GM23248 (cell line): ENCODE measurements at places on chromosomes 6 and 20. TPM values are rescaled to one million over a fixed set of nuclear protein-coding genes. Genes with fewer than 3 reads are reported as not detected.

The KHDC1 gene
- total RNA-seq: 0.13 and 1.1 TPM in 2 replicates

The HCRTR2 gene
- total RNA-seq: not detected in 2 replicates

The RPP21 gene
- total RNA-seq: 40.2 and 45.8 TPM in 2 replicates

The SIRPB2 gene
- total RNA-seq: not detected in 2 replicates

- no peak for DNase-seq
- no peaks in the 10 kb centered on the region for H3K27me3 ChIP-seq
- no peak overlapping the region for H3K4me3 ChIP-seq
- H3K36me3 ChIP-seq: no peaks in the 10 kb centered on the region
- no peak overlapping the region for H3K27ac ChIP-seq
Observed at GRCh38 chr20:50328996-50329898, 138.6 kb downstream of the CEBPB start.

DNA sequence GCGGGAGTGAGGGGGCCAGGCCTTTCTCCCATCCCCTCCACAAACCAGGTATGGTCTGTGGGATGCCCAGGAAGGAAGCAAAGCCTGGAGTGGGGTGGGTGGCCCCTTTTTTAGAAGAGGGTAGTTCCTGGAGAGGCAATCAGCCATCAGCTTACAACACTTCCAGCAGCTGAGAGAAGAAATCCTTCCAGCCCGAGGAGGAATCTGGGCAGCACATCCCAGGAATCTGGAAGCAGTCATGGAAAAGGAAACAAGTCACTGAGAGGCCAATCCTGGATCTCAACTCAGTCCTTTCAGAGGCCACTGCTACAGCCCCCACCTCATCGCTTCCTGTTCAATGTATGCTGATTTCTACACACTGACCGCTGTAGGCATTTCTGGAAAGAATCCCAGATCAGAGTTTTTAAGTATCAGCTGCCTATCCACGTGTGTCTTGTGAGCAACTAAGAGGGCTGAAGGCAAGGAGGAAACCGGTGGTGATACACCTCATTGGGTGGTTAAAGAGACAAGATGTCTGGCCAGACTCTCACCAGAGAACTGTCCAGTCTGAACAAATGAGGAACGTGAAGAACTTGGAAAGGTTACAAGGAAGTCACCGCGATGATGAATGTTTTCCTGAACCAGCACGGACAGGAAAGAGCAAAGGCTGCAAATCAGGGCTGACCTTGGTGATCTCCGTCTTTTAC, 92.9 kb upstream of the SHLD1 start:
- peak overlapping the region; percentile 87 for H3K27ac ChIP-seq
- DNase-seq: peak; percentile 97
- H3K36me3 ChIP-seq: no peaks in the 10 kb centered on the region
- peaks cover 61% of the 10 kb centered on the region for H3K4me1 ChIP-seq

The HLA-DOB gene
- total RNA-seq: not detected in 2 replicates

- H3K27me3 ChIP-seq: peaks cover 59% of the 10 kb centered on the region
- no peaks in the 10 kb centered on the region for H3K36me3 ChIP-seq
- H3K27ac ChIP-seq: no peak overlapping the region
- no peaks in the 10 kb centered on the region for H3K4me1 ChIP-seq
- DNase-seq: no peak
- no peak overlapping the region for H3K4me3 ChIP-seq
Observed at GRCh38 chr20:63177785-63178445, 38.0 kb downstream of the YTHDF1 start.

The PPP1R16B gene
- total RNA-seq: not detected in 2 replicates

- H3K27me3 ChIP-seq: peaks cover 14% of the 10 kb centered on the region
- no peak overlapping the region for H3K27ac ChIP-seq
- peak; percentile 67 for DNase-seq
- peaks cover 11% of the 10 kb centered on the region; the same call in 1 of the 2 replicates for H3K4me1 ChIP-seq
Observed at GRCh38 chr6:107115695-107116327, 496 bp upstream of the BEND3 start.

DNA sequence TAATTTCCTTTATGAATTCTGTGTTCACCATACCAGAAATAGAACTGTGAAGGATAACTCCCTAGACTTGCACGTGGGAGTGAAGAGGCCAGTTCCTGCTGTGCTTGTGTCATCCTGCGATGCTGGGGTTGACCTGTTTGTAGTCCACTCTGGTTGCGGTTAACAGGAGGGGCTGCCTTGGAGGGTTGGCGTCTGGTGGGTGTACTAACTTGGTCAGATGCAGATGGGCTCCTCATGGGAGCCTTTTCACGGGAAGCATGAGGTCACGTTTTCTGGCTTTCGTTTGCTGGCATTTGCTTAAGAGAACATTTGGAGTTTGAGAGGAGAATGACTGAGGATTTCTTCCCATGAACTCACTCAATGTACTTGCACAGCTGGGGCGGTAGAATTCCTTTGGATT, 41.2 kb downstream of the IGF2R start:
- peak; percentile 85 for DNase-seq
- H3K27ac ChIP-seq: peak overlapping the region; percentile 59
- no peaks in the 10 kb centered on the region for H3K27me3 ChIP-seq
- H3K4me1 ChIP-seq: peaks cover 12% of the 10 kb centered on the region; the same call in 1 of the 2 replicates
- no peak overlapping the region for H3K4me3 ChIP-seq

The LY6G6C gene
- not detected in 2 replicates for total RNA-seq

GRCh38 chr6:68127074-68127473, 508.0 kb upstream of the ADGRB3 start:
- no peaks in the 10 kb centered on the region for H3K4me1 ChIP-seq
- no peak overlapping the region for H3K27ac ChIP-seq
- no peaks in the 10 kb centered on the region for H3K27me3 ChIP-seq
- no peak overlapping the region for H3K4me3 ChIP-seq

DNA sequence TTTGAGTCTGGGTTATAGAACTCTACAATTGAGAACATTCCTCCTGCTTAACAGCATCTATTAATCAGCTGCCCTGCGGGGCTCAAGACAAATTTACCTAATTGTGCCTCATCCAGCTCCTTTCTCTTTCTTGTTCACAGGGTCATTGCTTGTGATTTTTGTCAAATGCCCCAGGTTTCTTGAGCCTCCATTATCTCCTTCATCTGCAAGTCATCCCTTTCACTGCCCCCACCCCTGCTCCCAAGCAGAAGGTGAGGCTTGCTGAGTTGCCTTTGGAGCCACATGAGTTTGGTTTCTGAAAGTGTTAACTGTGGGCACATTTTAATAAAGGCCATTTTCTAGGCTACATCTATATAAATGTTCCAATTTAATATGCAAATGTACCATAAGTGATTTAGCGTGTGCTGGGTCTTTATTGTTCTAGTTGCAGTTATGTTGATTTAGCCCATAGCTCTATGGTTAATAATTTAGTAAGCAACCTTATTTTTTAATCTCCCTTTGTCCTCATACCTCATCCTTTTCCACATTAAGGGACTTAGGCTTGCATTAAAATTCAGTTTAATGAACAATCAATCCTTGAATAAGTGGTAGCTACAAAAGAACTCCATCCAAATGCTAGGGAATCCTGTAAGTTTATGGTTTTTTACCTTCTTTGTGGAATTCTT, 56.1 kb downstream of the VSTM2L start:
- H3K27ac ChIP-seq: no peak overlapping the region
- H3K27me3 ChIP-seq: peaks cover 33% of the 10 kb centered on the region
- no peak overlapping the region for H3K4me3 ChIP-seq
- H3K4me1 ChIP-seq: no peaks in the 10 kb centered on the region

The PRKN gene
- 0.63 and 2.3 TPM in 2 replicates for total RNA-seq

GRCh38 chr20:3980260-3981131, 34.9 kb downstream of the RNF24 start:
- H3K4me1 ChIP-seq: peaks cover 18% of the 10 kb centered on the region
- peak overlapping the region; percentile 97 for H3K27ac ChIP-seq
- no peaks in the 10 kb centered on the region for H3K36me3 ChIP-seq
- H3K4me3 ChIP-seq: peak overlapping the region; percentile 75
- DNase-seq: peak; percentile 87

GRCh38 chr20:6489361-6490171, 277.9 kb upstream of the BMP2 start:
- no peak overlapping the region for H3K27ac ChIP-seq
- H3K4me1 ChIP-seq: no peaks in the 10 kb centered on the region
- H3K36me3 ChIP-seq: no peaks in the 10 kb centered on the region
- H3K4me3 ChIP-seq: no peak overlapping the region

- H3K27me3 ChIP-seq: no peaks in the 10 kb centered on the region
- no peak overlapping the region for H3K27ac ChIP-seq
- DNase-seq: no peak
- no peak overlapping the region for H3K4me3 ChIP-seq
- no peaks in the 10 kb centered on the region for H3K36me3 ChIP-seq
- peaks cover 2% of the 10 kb centered on the region; the same call in 1 of the 2 replicates for H3K4me1 ChIP-seq
Observed at GRCh38 chr6:37150314-37150713, 19.6 kb upstream of the PIM1 start.

- no peak overlapping the region for H3K4me3 ChIP-seq
- peaks cover 6% of the 10 kb centered on the region; the same call in 1 of the 2 replicates for H3K27me3 ChIP-seq
- H3K27ac ChIP-seq: no peak overlapping the region
- no peak for DNase-seq
Observed at GRCh38 chr20:59806578-59806975, 126.9 kb downstream of the SYCP2 start.

The TSBP1 gene
- not detected in 2 replicates for total RNA-seq

DNA sequence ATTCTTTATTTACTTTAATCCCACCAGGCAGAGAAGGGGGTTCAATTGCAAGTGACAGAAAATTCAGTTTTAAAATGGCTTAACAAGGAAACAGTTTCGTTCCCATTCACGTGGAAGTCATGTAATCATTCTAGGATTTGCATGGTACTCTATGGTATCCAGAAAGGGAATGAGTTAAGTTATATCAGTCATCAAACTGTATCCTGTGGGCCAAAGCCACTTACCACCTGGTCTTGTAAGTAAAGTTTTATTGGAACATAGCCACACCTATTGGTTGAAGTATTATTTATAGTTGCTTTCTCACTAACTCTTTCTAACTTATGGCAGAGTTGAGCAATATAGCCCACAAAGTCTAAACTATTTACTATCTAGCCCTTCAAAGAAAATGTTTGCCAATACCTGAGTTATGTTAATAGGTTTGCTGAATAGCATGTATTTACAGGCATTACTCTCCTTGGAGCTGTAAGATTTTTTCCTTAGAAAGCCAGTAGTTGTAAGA, 10.2 kb upstream of the MMS22L start:
- peaks cover 22% of the 10 kb centered on the region for H3K4me1 ChIP-seq
- no peak for DNase-seq
- H3K27me3 ChIP-seq: no peaks in the 10 kb centered on the region
- no peak overlapping the region for H3K27ac ChIP-seq

- DNase-seq: peak; percentile 4
- no peak overlapping the region for H3K27ac ChIP-seq
- no peaks in the 10 kb centered on the region for H3K36me3 ChIP-seq
- H3K27me3 ChIP-seq: no peaks in the 10 kb centered on the region
Observed at GRCh38 chr20:37816726-37817125, 86.2 kb upstream of the VSTM2L start.

- peaks cover 8% of the 10 kb centered on the region for H3K4me1 ChIP-seq
- H3K27me3 ChIP-seq: no peaks in the 10 kb centered on the region
- no peak overlapping the region for H3K4me3 ChIP-seq
- no peak for DNase-seq
- no peak overlapping the region for H3K27ac ChIP-seq
Observed at GRCh38 chr6:116191881-116192280, 62.0 kb downstream of the TSPYL4 start.

GRCh38 chr6:12973386-12973785, 256.8 kb downstream of the PHACTR1 start:
- DNase-seq: no peak
- H3K36me3 ChIP-seq: no peaks in the 10 kb centered on the region
- no peaks in the 10 kb centered on the region for H3K27me3 ChIP-seq
- no peak overlapping the region for H3K27ac ChIP-seq
- peaks cover 4% of the 10 kb centered on the region for H3K4me1 ChIP-seq

The PROKR2 gene
- total RNA-seq: not detected in 2 replicates

DNA sequence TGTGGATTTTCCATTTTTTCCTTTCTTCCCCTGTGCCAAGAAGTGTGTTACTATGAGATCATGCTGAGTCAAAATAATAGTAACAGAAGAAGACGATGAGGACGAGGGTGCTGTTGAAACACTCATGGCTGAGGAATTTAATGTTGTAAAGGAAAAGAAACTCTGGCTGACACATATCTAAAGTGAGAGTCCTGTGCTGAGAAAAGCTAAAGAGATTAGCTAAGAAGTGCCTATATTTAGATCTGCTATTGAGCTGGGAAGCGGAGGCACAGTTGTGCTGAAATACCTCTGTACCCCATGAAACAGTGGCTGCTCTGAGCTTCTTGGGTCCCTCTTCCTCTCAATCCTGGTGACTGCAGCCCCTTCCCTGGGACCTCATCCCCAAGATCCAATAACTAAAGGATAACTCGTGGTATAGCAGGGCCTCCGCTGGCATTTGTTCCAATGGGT, 1.1 kb upstream of the SYTL3 start:
- H3K27me3 ChIP-seq: no peaks in the 10 kb centered on the region
- H3K27ac ChIP-seq: peak overlapping the region; percentile 97
- peak; percentile 98 for DNase-seq
- H3K36me3 ChIP-seq: no peaks in the 10 kb centered on the region
- peaks cover 29% of the 10 kb centered on the region for H3K4me1 ChIP-seq

The SLC22A3 gene
- total RNA-seq: not detected in 2 replicates

- peaks cover 29% of the 10 kb centered on the region for H3K4me1 ChIP-seq
- H3K36me3 ChIP-seq: no peaks in the 10 kb centered on the region
- H3K27ac ChIP-seq: peak overlapping the region; percentile 32
- no peaks in the 10 kb centered on the region for H3K27me3 ChIP-seq
Observed at GRCh38 chr20:50312682-50313521, 122.3 kb downstream of the CEBPB start.

The RWDD2A gene
- 4.4 and 6.1 TPM in 2 replicates for total RNA-seq

GRCh38 chr6:37657112-37657886, 40.4 kb downstream of the MDGA1 start:
- no peak overlapping the region for H3K4me3 ChIP-seq
- no peaks in the 10 kb centered on the region for H3K27me3 ChIP-seq
- no peaks in the 10 kb centered on the region for H3K4me1 ChIP-seq
- DNase-seq: peak; percentile 54
- H3K36me3 ChIP-seq: no peaks in the 10 kb centered on the region
- H3K27ac ChIP-seq: no peak overlapping the region

The IPCEF1 gene
- total RNA-seq: not detected in 2 replicates

- H3K27ac ChIP-seq: peak overlapping the region; percentile 91
- DNase-seq: peak; percentile 92
- H3K4me1 ChIP-seq: peaks cover 47% of the 10 kb centered on the region
- H3K27me3 ChIP-seq: no peaks in the 10 kb centered on the region
- peak overlapping the region; percentile 85 for H3K4me3 ChIP-seq
Observed at GRCh38 chr6:131949620-131949908, 1.6 kb downstream of the CCN2 start.

GRCh38 chr6:6825193-6825784, 236.8 kb downstream of the LY86 start:
- no peak overlapping the region for H3K4me3 ChIP-seq
- no peaks in the 10 kb centered on the region for H3K4me1 ChIP-seq
- H3K27ac ChIP-seq: no peak overlapping the region

DNA sequence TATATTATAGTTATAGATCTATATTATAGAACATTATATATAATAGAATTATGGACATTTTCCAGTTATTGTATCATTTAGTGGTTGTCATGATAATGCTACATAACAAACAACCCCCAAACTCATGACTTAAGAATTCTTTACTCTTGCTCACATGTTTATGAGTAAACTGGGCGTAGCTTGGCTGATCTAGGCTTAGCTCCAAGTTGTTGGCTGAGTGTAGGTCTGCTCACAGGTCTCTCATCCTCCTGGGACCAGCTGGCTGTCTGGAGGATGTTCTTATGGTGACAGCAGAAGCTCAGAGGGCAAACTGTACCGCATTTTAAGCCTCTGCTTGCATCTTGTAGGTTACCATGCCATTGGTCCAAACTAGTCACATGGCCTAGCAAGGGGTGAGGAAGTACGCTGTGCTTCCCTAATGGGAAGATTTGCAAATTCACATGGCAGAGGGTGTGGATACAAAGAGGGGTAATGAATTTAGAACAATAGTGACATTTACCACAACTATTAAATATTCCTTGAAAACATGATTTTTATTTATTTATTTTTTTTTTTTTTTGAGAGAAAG, 34.2 kb downstream of the ARHGAP40 start:
- no peak overlapping the region for H3K27ac ChIP-seq
- peaks cover 7% of the 10 kb centered on the region for H3K27me3 ChIP-seq
- H3K4me1 ChIP-seq: no peaks in the 10 kb centered on the region

The NTSR1 gene
- not detected in 2 replicates for total RNA-seq

The CNR1 gene
- not detected in 2 replicates for total RNA-seq

The RIPPLY2 gene
- total RNA-seq: not detected in 2 replicates
